ENCODE measurements at places on chromosomes 16 and 17. TPM values are rescaled to one million over a fixed set of nuclear protein-coding genes. Genes with fewer than 3 reads are reported as not detected.

The PRSS21 gene
- not detected for total RNA-seq

DNA sequence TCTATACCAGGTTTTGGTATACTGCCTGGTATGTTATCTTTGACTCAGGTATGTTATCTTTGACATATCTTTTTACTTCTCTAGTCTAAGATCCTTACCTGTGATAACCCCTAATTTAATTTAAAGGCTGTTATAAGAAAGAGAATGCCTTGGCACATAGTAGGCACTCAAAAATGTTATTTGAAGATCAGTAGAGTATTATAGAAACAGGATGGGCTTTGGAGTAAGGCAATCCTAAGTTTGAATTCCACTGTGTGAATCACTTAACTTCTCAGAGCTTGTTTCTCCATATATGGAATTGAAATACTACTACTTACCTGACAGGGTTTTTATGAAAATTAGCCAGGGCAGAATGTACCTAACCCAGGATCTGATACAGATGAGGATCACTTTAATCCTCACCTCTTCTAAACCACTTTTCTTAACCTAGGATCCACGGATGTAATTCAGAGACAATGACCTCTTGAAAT, 1.2 kb downstream of the BRIP1 start:
- no peak for DNase-seq

The CFAP52 gene
- not detected for total RNA-seq

DNA sequence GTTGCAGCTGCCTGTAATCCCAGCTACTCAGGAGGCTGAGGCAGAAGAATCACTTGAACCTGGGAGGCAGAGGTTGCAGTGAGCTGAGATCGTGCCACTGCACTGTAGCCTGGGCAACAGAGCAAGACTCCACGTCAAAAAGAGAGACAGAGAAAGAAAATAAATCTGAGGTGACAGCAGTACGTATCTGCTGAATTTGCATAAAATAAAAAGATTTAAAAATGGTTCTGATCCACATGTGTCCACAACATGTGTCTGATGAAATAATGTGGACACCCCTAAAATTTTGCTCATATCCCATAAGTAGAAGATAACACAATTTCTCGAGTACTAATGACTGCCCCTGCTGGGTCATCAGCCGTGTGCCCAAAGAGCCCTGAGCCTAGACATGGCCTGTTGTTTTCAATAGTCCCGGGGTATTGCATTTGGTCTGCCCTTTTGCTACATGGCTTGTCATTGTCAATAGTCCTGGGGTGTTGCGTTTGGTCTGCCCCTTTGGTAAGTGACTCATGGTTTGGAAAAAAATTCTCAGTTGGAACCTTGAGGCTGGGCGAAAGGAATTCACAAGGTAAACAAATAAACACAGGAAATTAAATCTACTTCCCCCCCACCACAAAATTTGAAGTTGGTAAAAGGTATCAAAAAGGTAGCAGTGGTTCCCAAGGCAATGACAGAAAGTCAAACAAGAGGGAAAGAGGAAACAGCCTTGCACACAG, 434.6 kb upstream of the MAF start:
- DNase-seq, result no peak

The CA7 gene
- not detected for total RNA-seq

DNA sequence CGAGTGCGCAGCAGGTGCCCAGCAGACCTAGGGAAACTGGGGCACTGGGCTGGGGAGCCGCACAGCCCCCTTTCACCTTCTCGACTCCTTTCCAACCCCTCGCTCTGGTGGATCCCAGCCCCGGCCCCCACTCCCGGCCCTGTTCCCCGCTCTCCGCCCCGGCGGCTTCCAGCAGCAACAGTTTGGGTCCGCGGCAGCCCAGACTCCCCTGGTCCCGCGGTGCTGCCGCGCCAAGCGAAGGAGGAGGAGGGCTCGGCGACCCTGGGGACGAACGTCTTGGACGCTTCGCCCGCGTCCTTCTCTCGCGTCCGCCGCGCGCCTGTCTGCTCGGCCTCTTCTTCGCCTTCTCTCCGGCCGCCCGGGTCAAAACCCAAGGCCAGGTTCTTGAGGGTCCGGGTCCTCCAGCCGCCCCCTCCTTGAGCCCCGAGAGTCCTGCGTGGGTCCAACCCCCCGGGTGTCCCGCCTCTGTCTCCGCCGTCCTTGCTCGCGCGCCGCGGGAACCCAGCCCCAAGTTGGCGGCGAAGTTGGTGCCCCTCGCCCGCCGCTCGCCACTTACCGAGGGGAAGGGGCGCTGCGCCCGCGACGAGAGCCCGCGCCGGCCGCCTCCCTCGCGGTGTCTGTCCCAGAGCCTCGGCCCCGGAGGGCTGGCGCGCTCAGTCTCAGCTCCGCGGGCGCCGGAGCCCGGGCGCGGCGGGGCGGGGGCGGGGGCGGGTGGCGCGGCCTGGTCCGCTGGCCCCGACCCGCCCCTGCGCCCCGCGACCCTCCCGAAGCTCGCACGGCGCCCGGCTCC, 1.4 kb upstream of the GRIN2C start:
- no peak for DNase-seq

The VAT1L gene
- total RNA-seq, result 0.23 TPM

GRCh38 chr17:32985050-32985756, 6.4 kb upstream of the SPACA3 start:
- DNase-seq, result no peak

DNA sequence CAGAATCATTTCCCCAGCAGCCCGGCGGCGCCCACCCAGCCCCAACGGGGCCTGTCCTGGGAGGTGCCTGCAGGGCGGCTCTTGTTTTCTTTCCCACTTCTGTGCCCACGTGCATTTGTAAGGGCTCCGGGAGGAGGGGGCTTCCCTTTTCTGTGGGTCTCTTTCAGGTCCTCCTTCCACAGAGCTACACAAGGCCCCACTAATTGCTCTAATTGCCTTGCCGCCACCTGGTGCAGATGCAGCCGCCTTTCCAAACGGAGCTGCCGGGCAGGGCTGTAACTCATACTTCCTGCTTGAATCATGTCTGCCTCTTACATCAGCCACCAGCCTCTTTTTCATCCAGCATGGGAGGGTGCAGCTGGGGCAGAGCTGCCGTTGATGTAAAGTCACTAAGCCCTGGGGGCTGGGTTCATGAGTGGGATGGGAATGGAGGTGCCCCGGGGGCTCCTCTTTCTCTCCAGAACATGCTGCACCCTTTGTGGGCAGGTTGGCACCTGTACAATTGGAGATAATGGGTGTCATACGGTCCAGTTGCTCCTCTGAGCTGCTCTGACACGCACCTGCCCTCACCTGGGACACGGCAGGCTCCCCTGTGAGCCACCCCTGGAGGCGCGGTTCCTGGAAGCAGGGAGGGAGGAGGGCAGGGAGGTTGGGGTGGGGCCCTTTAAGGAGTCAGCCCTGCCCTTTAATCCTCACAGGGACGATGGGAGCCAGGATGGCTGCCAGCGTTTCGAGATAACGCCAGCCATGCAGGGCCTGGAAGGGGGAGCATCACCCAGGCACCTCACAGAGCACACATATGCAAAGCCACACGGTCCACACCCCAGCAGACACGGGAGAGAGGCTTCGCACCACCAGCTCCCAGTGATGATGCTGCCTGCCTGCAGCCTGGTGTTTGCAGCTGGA, 41.1 kb upstream of the KLHDC4 start:
- DNase-seq, result no peak

GRCh38 chr17:29591737-29592608, 959 bp upstream of the ANKRD13B start:
- DNase-seq, result peak; percentile 80

The SLC5A10 gene
- not detected for total RNA-seq

The PRR35 gene
- total RNA-seq, result not detected

The MPV17L gene
- 14.6 TPM for total RNA-seq

The FBXW10 gene
- total RNA-seq, result 0.60 TPM

GRCh38 chr17:55576237-55576995, 65.2 kb upstream of the SMIM36 start:
- DNase-seq, result no peak

The KRT32 gene
- not detected for total RNA-seq

The PGS1 gene
- total RNA-seq, result 9.1 TPM

DNA sequence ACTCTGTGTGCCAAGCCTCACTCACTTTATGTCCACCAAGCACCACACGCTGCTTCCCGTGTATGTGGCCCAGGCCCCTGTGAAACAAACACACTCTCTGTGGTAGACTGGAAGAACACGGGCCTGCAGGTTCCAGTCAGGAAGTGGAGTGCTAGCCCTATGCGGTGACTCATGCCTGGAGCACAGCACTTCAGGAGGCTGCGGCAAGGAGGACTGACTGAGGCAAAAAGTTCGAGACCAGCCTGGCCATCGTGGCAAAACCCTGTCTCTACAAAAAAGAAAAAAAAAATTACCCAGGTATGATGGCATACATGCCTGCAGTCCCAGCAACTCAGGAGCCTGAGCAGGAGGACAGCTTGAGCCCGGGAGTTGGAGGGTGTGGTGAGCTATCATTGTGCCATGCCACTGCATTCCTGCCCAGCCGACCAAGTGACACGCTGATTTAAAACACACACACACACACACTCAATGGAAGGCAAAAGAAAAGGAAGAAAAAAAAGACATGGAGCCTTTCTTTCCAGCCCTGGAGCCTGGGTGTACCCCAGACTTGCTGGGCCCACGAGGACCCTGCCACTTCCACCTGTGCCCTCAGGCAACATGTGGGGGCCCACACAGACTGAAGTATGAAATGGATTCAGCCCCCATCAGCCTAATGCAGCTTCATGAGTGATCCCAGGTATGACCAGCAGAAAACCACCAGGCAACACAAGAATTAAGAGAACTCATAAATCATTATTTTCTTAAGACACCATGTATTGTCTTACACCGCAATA, 126.6 kb downstream of the ANKRD11 start:
- no peak for DNase-seq

- peak; percentile 71 for DNase-seq
Measured at GRCh38 chr16:70747703-70748631, 53.0 kb downstream of the VAC14 start.

GRCh38 chr17:38921756-38922411, 3.5 kb upstream of the LASP1NB start:
- no peak for DNase-seq

- DNase-seq, result peak; percentile 19
Measured at GRCh38 chr17:82967268-82968032, 112.0 kb upstream of the METRNL start.

- no peak for DNase-seq
Measured at GRCh38 chr16:1492082-1492922, 858 bp upstream of the TELO2 start.

Data from left lobe of liver (tissue), 2 donors.